Lung (tissue), 17 donors: ENCODE measurements at places on chromosomes 1 and 21. TPM values are rescaled to one million over a fixed set of nuclear protein-coding genes. Genes with fewer than 3 reads are reported as not detected.

DNA sequence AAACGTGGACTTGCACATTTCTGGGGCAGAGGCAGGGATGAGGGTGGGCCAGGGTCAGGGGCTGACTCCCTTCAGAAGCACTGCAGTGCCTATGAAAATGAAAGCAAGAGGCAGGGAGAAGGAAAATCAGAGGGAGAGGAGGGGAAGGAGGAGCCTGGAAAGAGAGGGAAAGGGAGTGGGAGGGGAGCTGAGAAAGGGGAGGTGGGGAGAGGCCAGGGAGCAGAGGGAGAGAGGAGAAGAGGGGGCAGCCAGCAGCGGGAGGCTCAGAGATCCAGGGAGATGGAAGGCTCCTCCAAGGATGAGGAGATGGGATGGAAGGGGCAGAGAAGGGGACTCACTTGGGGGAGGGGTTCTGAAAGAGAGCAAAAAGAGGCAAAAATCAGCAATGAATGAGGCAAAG is 96.3 kb upstream of the KLHDC7A start:
- no peaks in the 10 kb centered on the region for H3K36me3 ChIP-seq
- no peak overlapping the region for H3K27ac ChIP-seq
- no peak overlapping the region for H3K4me3 ChIP-seq
- H3K27me3 ChIP-seq = peaks cover 3% of the 10 kb centered on the region
- DNase-seq = peak; percentile 84

- no peak for DNase-seq
- no peaks in the 10 kb centered on the region for H3K27me3 ChIP-seq
- peaks cover 3% of the 10 kb centered on the region for H3K4me1 ChIP-seq
Observed at GRCh38 chr1:23079025-23079424, 59.8 kb downstream of the KDM1A start.

- H3K4me3 ChIP-seq = no peak overlapping the region
- H3K27me3 ChIP-seq = no peaks in the 10 kb centered on the region
- DNase-seq = peak; percentile 9
- no peak overlapping the region for H3K27ac ChIP-seq
- peaks cover 3% of the 10 kb centered on the region for H3K4me1 ChIP-seq
Observed at GRCh38 chr1:107433635-107434360, 293.0 kb downstream of the NTNG1 start.

GJA4 gene
- total RNA-seq = 28.9 TPM

LIN28A gene
- not detected for total RNA-seq

HEYL gene
- total RNA-seq = 14.3 TPM

GRCh38 chr1:18340158-18340764 is 140.5 kb upstream of the KLHDC7A start:
- H3K27ac ChIP-seq = no peak overlapping the region
- no peaks in the 10 kb centered on the region for H3K4me1 ChIP-seq
- DNase-seq = no peak
- no peaks in the 10 kb centered on the region for H3K36me3 ChIP-seq

- no peaks in the 10 kb centered on the region for H3K36me3 ChIP-seq
- no peak for DNase-seq
- H3K27me3 ChIP-seq = no peaks in the 10 kb centered on the region
Observed at GRCh38 chr1:99546432-99547416, 99.2 kb upstream of the PALMD start.

GRCh38 chr1:199089393-199090122 is 450.7 kb downstream of the PTPRC start:
- DNase-seq = no peak
- H3K4me1 ChIP-seq = no peaks in the 10 kb centered on the region
- H3K36me3 ChIP-seq = no peaks in the 10 kb centered on the region
- no peaks in the 10 kb centered on the region for H3K27me3 ChIP-seq
- no peak overlapping the region for H3K27ac ChIP-seq

RIPPLY3 gene
- total RNA-seq = 2.1 TPM

DNA sequence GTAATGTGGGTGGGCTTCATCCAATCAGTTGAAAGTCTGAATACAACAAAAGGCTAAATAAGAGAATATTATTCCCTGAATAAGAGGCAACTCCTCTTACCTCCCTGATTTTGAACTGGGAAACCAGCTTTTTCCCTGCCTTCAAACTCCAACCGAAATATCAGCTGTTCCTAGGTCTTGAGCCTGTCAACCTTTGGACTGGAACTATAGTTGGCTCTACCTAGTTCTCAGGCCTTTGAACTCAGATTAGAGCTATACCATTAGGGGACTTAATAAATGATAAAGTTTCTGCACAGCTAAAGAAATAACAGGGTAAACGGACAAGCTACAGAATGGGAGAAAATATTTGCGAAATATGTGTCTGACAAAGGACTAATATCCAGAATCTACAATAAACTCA is 43.8 kb upstream of the BEND5 start:
- no peak overlapping the region for H3K4me3 ChIP-seq
- H3K4me1 ChIP-seq = peaks cover 4% of the 10 kb centered on the region
- H3K27me3 ChIP-seq = no peaks in the 10 kb centered on the region
- H3K27ac ChIP-seq = no peak overlapping the region

GRCh38 chr1:66160719-66161118 is 368.0 kb downstream of the PDE4B start:
- no peak for DNase-seq
- no peak overlapping the region for H3K27ac ChIP-seq
- H3K27me3 ChIP-seq = no peaks in the 10 kb centered on the region

GRCh38 chr1:202217951-202218350 is 24.4 kb downstream of the LGR6 start:
- no peak for DNase-seq
- no peaks in the 10 kb centered on the region for H3K36me3 ChIP-seq
- H3K4me3 ChIP-seq = no peak overlapping the region

DNA sequence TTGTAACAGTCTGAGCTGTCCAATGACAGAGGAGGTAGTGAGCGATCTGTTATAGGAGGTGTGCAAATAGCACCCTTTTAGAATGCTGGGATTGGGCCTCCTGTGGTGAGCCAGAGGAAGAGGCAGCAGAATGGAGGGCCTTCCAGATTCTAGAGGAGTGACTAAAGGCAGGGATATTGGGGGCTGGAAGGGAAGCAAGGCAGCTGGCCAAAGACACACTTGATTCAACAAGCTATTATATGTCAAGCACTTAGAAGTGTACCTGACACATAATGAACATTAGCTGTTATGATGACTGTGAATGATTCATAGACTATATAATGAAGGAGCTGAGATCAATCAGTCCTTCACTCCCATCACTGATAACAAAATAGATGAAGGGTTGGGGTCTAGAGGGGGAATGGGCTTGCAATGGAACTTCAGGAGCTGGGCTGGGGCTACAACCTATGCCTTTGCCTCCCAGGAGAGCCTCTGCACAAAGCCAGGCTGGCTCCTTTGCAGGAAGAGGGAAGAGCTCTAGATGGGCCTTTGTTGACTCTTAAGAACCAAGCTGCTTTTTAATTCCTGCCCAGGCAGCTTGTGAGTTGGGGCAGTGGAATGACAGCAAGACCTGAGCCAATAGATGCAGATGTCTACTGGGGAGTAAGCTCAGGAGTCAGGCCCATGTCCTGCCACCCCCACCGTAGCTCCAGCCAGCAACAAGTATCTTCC is 2.3 kb upstream of the MKNK1 start:
- H3K4me1 ChIP-seq = peaks cover 9% of the 10 kb centered on the region
- H3K36me3 ChIP-seq = peaks cover 7% of the 10 kb centered on the region
- no peak overlapping the region for H3K4me3 ChIP-seq
- no peaks in the 10 kb centered on the region for H3K27me3 ChIP-seq

FOXO6 gene
- total RNA-seq = 2.9 TPM

GRCh38 chr1:35191429-35192055 is 1.4 kb downstream of the SFPQ start:
- peaks cover 43% of the 10 kb centered on the region for H3K36me3 ChIP-seq
- DNase-seq = no peak
- H3K27me3 ChIP-seq = no peaks in the 10 kb centered on the region
- H3K27ac ChIP-seq = peak overlapping the region; percentile 96
- H3K4me1 ChIP-seq = peaks cover 7% of the 10 kb centered on the region

DNA sequence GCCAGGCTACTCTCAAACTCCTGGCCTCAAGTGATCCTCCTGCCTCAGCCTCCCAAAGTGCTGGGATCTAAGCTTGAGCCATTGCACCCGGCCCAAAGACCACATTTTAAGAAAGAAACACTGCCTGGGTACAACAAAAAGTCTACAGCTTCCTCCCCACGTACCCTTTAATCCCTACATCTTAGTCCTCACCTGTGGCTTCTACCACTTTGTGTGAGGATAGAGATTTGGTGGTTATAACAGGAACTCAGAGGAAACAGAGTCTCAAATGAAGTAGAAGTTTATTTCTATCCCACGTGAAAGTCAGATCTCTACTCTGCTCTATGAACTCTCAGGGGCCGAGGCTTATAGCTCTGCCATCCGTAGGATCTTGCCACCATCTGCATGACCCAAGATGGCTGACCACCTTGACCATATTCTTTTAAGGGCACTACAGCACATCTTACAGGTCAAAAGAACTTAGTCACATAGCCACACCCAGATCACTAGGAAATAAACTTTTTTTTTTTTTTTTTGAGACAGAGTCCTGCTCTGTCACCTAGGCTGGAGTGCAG is 13.4 kb downstream of the GPX7 start:
- H3K27me3 ChIP-seq = no peaks in the 10 kb centered on the region
- H3K4me3 ChIP-seq = no peak overlapping the region
- DNase-seq = no peak
- peaks cover 4% of the 10 kb centered on the region for H3K4me1 ChIP-seq
- no peaks in the 10 kb centered on the region for H3K36me3 ChIP-seq

- H3K27me3 ChIP-seq = no peaks in the 10 kb centered on the region
- no peaks in the 10 kb centered on the region for H3K4me1 ChIP-seq
- H3K27ac ChIP-seq = no peak overlapping the region
- no peak overlapping the region for H3K4me3 ChIP-seq
- no peak for DNase-seq
Observed at GRCh38 chr1:55262822-55263221, 47.7 kb upstream of the USP24 start.

TRIM63 gene
- total RNA-seq = 0.25 TPM

- H3K4me1 ChIP-seq = no peaks in the 10 kb centered on the region
- no peaks in the 10 kb centered on the region for H3K36me3 ChIP-seq
- no peak overlapping the region for H3K27ac ChIP-seq
- no peak overlapping the region for H3K4me3 ChIP-seq
- DNase-seq = no peak
Observed at GRCh38 chr1:184276416-184276815, 110.4 kb upstream of the C1orf21 start.

GRCh38 chr1:203184467-203184866 is 2.0 kb downstream of the CHI3L1 start:
- no peaks in the 10 kb centered on the region for H3K4me1 ChIP-seq
- H3K27me3 ChIP-seq = no peaks in the 10 kb centered on the region

- no peak overlapping the region for H3K27ac ChIP-seq
- H3K27me3 ChIP-seq = no peaks in the 10 kb centered on the region
- H3K4me1 ChIP-seq = peaks cover 6% of the 10 kb centered on the region
Observed at GRCh38 chr1:25952841-25953401, 44.9 kb downstream of the PAFAH2 start.

MAN1C1 gene
- 14.7 TPM for total RNA-seq

GRCh38 chr1:21414015-21414414 is 25.9 kb upstream of the NBPF3 start:
- H3K27me3 ChIP-seq = no peaks in the 10 kb centered on the region
- no peak for DNase-seq
- no peak overlapping the region for H3K4me3 ChIP-seq
- no peaks in the 10 kb centered on the region for H3K4me1 ChIP-seq
- H3K27ac ChIP-seq = no peak overlapping the region
- H3K36me3 ChIP-seq = no peaks in the 10 kb centered on the region

- H3K4me3 ChIP-seq = no peak overlapping the region
- no peak overlapping the region for H3K27ac ChIP-seq
- H3K36me3 ChIP-seq = no peaks in the 10 kb centered on the region
- H3K4me1 ChIP-seq = peaks cover under 1% of the 10 kb centered on the region
- no peak for DNase-seq
- H3K27me3 ChIP-seq = no peaks in the 10 kb centered on the region
Observed at GRCh38 chr1:154879038-154879421, 8.9 kb upstream of the KCNN3 start.

DNA sequence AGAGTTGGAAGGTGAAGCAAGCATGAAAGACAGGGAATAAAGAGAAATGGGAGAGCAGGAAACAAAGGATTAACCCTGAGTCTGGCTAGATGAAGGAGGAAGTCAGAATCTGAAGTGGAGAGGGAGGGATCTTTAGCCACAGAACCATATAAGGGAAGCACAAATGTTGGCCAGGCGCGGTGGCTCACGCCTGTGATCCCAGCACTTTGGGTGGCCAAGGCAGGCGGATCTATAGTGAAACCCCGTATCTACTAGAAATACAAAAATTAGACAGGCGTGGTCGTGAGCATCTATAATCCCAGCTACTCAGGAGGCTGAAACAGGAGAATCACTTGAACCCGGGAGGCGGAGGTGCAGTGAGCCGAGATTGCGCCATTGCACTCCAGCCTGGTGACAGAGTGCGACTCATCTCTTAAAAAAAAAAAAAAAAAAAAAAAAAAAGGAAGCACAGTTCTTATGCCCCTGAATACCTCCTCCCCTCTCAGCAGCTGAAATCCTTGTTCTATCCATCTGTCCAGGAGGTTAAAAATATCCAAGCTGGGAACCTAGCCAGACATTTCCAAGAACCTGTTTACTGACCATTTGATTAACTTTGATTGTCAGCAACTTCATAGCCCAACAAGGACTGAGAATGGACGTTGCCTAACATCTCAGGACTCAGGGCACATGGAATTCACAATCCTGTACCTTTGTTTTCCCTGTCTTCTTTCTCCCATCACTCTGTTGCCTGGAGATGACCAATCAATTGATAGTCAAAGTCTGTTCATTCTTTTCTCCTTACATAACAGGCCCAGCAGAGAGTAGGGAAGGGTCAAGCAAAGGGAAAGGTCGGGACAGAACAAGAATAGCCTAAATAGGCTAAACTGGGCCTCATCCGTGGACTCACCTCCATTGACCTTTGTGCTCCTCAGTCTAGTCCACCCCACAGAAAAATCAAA is 10.6 kb downstream of the TXNIP start:
- no peak overlapping the region for H3K4me3 ChIP-seq
- no peaks in the 10 kb centered on the region for H3K36me3 ChIP-seq
- no peaks in the 10 kb centered on the region for H3K27me3 ChIP-seq
- H3K4me1 ChIP-seq = peaks cover 51% of the 10 kb centered on the region

- H3K27ac ChIP-seq = no peak overlapping the region
- peaks cover 17% of the 10 kb centered on the region for H3K4me1 ChIP-seq
- H3K27me3 ChIP-seq = no peaks in the 10 kb centered on the region
- no peak overlapping the region for H3K4me3 ChIP-seq
Observed at GRCh38 chr21:42258150-42258884, 39.4 kb downstream of the ABCG1 start.

GRCh38 chr1:1778663-1779319 is 521 bp upstream of the NADK start:
- H3K4me3 ChIP-seq = peak overlapping the region; percentile 97
- no peaks in the 10 kb centered on the region for H3K36me3 ChIP-seq
- H3K27me3 ChIP-seq = no peaks in the 10 kb centered on the region
- H3K4me1 ChIP-seq = peaks cover 30% of the 10 kb centered on the region

- no peak overlapping the region for H3K27ac ChIP-seq
- no peaks in the 10 kb centered on the region for H3K27me3 ChIP-seq
- H3K36me3 ChIP-seq = peaks cover 12% of the 10 kb centered on the region
- DNase-seq = no peak
- H3K4me3 ChIP-seq = no peak overlapping the region
- peaks cover 22% of the 10 kb centered on the region for H3K4me1 ChIP-seq
Observed at GRCh38 chr1:89866568-89866967, 45.7 kb downstream of the LRRC8D start.

- H3K4me3 ChIP-seq = no peak overlapping the region
- peaks cover 3% of the 10 kb centered on the region for H3K4me1 ChIP-seq
- H3K27ac ChIP-seq = no peak overlapping the region
- no peaks in the 10 kb centered on the region for H3K36me3 ChIP-seq
- H3K27me3 ChIP-seq = no peaks in the 10 kb centered on the region
Observed at GRCh38 chr1:118504867-118505266, 319.8 kb upstream of the SPAG17 start.

- peak; percentile 60 for DNase-seq
- no peaks in the 10 kb centered on the region for H3K36me3 ChIP-seq
- peak overlapping the region; percentile 59 for H3K27ac ChIP-seq
- H3K4me3 ChIP-seq = no peak overlapping the region
- H3K4me1 ChIP-seq = no peaks in the 10 kb centered on the region
Observed at GRCh38 chr1:234875953-234876855, 252.4 kb downstream of the TOMM20 start.
